ENCODE measurements at places on chromosomes 4 and X.

- DNase-seq = no peak
These were observed at the start of gene PRRG1 for GRCh38 chrX:37349221-37350033. TSS of gene PRRG1 (plus strand) at chrX:37349364. CDS start at chrX:37406250, 56,886 bp downstream.

- no peak for DNase-seq
These were observed 84.8 kb downstream of the AKAP4 start for GRCh38 chrX:50115973-50116372.

GRCh38 chr4:186012071-186012470, 56.9 kb upstream of the TLR3 start:
- DNase-seq = no peak

GRCh38 chr4:182745237-182745636, 171.9 kb downstream of the DCTD start:
- no peak for DNase-seq

- DNase-seq = no peak
These were observed 72.2 kb upstream of the ATP6AP2 start for GRCh38 chrX:40508560-40508959.

DNA sequence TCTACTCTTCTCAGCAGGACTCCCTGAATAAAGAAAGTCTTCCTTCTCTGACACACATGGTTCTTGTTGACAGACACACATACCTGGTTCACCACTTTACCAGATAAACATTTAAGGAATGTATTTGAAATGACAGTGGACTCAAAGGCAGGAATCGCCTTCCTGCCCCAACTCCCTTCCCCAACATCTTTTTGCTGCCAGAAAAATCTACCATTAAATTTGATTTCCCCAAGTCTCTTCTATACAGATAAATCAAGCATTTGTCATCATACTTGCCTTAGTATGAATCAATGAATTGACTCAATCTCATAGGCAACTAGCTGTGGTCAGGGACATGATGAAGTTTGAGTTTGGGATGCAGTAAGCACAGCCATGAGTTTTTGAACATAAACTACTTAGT, 23.3 kb upstream of the ANXA5 start:
- no peak for DNase-seq

GRCh38 chr4:138897811-138898226, 117.8 kb upstream of the NOCT start:
- peak; percentile 86 for DNase-seq

- DNase-seq = peak; percentile 85
These were observed at the start of gene SCFD2 for GRCh38 chr4:53365486-53366300. TSS of gene SCFD2 (minus strand) at chr4:53366061.

DNA sequence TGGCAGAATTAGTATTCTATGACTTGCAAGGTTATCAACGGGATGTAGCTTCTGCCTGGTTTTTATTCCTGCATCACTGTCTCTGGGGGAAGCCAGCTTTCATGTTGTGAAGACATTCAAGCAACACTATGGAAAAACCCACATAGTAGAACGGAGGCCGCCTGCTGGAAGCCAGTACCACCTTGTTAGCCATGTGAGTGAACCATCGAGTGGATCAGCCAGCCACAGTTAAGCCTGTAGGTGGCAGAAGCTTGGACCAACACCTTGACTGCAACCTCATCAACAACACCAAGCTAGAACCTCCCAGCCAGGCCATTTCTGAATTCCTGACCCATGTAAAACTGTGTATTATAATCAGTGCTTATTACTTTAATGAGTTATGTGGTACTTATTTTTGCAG, 538.2 kb downstream of the KCNIP4 start:
- DNase-seq = no peak

DNA sequence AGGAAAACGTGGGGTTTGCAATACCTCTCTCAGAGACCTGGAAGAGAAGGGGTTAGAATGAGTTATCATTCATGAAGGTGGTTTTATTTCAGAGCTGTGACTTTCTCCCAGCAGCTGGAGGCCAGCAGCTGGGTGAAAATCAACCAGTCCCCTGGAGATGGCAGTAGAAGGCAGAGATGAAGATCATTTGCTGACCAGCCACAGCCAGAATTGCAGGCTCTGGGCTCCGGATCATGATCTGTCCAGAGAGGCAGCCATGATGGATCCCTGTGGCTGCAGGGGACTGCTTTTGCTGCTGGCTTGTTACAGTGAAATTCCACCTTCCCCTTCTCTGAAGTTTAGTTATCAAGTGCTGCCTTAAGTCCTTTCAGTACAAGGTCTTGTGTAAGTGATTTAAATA, 46.9 kb upstream of the TAB3 start:
- DNase-seq = no peak

DNA sequence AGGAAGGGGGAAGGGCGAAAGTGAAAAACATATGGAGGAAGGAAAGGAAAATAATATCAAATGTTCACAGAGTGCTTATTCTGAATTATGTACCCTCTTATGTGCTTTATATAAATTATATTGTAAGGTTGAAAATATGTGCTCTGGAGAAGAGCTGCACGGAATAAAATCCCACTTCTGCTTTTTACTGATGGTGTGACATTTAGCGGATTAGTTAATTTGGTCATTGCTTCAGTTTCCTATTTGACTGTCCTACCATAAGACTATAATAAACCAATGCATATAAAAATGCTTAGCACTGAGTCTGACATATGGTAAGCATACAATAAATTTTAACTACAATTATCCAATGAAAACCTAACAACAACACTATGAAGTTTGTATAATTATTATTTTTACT, 86.2 kb downstream of the NPFFR2 start:
- no peak for DNase-seq

GRCh38 chr4:174873931-174874330, 44.2 kb upstream of the ADAM29 start:
- DNase-seq = no peak

DNA sequence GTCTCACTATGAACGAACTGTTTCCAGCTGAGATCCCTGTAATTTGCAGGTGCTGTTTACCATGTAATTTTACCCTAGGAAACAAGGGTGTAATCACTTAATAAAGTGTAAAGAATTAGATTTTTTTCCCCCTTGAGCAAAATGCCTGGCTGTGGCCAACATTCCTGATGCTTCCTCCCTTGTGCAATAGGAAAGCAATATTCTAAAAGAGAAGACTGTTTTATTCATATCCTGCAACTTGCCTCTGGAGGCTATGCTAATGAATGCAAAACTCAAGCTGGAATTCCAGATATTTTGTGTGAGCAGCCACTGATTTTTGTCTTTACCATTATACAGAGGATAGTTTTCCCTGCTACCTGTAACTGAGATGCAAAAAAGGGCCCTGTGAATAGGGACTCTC, 98.0 kb downstream of the AWAT2 start:
- DNase-seq = no peak

- no peak for DNase-seq
These were observed 227.4 kb downstream of the MAPK10 start for GRCh38 chr4:86132468-86132867.

- no peak for DNase-seq
These were observed 41.3 kb downstream of the KLHL5 start for GRCh38 chr4:39103291-39103690.

GRCh38 chr4:93960450-93960849, 131.9 kb downstream of the ATOH1 start:
- DNase-seq = no peak

- no peak for DNase-seq
These were observed 33.7 kb upstream of the FGF13 start for GRCh38 chrX:138745196-138745595.

GRCh38 chrX:150766351-150767044, 73.3 kb downstream of the MTMR1 start:
- DNase-seq = no peak

DNA sequence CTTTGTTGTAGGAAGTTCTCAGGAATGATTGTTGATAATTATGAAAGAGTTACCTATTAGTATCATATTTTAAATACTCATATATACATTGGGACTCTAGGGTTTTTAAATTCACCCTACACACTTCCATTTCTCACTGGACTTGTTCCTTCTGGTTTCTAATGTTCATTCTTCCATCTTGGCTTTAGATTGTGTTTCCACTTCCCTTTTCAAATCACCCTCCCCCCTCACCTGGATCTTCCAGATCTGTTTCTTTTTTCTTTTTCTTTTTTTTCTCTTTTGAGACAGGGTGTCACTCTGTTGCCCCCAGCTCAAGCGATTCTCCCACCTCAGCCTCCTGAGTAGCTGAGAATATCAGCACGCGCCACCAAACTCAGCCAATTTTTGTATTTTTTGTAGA, 6.7 kb upstream of the KIT start:
- DNase-seq = no peak

GRCh38 chrX:95065151-95065550, 1391.1 kb downstream of the FAM133A start:
- DNase-seq = no peak

DNA sequence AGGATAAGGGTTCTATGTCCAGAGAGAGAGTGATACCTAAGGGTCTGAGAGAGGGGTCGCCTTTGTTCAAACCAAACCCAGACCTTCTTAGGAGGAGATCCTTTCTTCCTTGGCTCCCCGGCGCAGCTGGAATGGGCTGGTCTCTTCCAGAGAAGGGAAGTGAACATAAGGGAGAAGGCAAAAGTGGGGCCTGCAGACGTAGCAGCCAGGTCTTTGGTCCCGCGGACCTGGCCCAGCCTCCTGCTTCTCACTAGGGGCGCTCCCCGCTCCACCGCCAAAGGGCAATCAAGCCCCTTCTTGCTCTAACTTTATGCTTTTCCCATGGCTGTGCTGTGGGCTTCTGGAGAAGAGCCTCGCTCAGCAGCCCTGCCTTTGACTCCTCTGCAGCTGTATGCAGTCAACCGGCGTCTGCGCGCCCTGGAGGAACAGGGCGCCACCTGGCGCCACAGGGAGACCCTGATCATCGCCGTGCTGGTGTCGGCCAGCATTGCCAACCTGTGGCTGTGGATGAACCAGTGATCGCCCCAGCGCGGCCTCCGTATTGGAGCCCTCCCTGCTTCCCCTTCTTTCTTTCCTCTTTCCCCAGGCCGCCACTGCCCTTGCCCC, 6.5 kb downstream of the FATE1 start:
- no peak for DNase-seq

DNA sequence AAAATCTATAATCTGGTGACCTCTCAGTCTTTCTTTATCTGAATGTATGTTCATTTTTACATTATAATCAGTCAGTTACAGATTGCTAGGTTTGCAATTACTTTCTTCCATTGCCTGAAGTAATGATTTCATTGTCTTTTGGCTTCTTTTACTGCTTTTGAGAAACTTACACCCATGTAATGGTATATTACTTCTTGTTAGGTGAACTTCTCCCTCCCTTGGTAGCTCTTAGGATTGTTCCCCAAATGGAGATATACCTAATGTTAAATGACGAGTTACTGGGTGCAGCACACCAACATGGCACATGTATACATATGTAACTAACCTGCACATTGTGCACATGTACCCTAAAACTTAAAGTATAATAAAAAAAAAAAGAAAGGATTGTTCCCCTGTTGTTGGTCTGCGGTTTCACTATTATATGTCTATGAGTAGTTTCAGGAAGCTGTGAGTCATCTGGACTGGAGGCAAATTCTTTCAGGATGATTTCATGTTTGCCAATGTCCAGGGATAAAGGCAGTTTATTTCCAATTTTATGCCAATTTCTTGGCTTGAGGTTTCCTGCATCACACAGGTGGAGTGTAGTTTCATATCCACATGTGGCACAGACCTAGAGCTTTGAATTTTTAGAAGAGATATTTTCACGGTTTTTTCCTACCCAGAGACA, 21.8 kb downstream of the SPANXC start:
- DNase-seq = peak; percentile 43

GRCh38 chrX:147550217-147550616, 361.5 kb upstream of the FMR1 start:
- DNase-seq = no peak

DNA sequence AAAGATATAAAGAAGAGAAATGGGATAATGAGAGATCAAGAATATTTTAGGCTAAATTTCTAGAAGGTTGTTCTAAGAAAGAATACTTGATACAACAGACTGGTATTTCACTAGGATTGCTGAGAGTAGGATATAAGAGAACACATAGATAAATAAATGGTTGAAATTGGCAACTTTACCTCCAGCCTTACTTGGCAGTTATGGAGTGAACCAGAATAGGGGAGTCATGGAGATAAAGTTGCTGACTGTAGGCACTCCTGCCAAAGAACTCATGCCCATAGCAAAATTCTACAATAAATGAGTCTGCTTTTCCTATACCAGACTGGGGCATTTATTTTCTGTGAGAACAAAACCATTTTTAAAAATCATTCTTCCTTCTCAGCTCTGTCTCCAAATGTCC, 26.4 kb upstream of the MMRN1 start:
- no peak for DNase-seq

DNA sequence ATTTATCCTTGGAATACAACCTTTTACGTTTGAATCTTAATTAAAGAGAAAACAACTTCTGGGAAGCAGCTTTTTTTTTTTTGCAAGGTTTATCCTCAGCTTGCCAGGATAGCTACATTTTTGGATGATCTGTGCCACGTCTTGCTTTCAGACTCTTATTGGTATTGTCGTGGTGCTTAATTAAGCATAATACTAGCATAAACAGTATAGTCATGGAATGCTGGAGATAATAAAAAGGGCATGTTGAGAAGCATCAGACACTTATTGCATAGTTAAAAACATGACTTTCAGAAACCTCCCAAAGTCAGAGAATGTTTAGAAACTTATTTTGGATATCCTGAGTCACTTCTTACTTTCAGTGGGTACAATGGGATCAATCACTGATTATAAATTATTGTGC, 77.0 kb downstream of the PALLD start:
- DNase-seq = no peak

DNA sequence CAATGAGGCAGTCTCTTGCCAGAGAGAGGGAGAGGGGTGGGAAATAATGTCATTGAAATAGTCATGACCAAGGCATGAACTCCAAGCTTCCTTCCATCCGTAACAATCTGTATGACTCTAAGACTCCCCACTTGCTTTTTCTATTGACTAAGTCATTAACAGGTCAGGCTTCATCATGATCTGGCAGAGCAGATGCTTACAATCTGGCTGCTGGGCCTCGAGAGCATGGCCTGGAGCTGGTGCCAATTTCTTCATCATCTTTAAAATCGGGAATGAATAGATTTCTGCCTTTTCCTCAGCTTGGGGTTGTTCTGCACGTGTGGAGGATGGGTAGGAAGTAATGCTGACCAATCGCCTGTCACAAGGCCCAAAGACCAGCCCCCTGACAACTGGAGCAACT, 280.6 kb upstream of the CLNK start:
- no peak for DNase-seq

DNA sequence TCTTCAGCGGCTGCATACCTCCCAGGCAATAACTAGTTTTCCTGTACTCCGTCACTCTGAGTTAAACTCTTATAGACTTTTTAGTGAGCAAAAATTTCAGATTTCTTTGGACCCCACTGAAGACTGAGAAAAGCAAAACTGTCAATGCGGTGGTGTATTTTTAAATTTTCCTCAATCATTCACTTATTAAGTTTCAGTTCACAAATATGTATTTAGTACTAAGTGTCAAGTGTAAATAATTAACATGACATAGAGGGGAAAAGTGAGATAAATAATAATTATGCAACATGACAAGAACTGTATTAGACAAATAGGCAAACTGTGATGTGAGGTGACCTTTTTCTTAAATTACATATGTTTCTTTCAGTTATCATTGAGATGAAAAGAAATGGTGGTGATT, 124.4 kb downstream of the NAF1 start:
- no peak for DNase-seq

DNA sequence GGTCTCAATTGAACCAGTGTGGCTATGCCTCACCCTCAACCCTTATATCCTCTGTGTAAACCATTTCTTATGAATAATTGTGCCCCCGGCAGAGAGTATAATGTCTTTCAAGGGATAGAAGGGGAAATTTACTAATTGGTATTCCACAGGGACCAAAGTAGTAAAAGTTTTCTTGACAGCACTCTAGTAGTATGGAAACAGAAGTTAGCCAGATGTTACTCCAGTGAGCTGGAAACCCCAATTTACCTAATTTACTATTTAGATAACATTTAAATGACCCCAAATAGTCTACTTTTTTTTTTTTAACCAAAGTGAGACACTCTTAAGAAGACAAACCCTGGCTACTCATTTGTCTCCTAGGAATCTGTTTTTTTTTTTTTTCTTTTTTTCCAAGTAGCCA, 32.3 kb downstream of the DTHD1 start:
- no peak for DNase-seq

Measured in non-pigmented ciliary epithelial cell (primary cell).